Lung (tissue), 17 donors: ENCODE measurements at places on chromosomes 2 and 18. TPM values are rescaled to one million over a fixed set of nuclear protein-coding genes. Genes with fewer than 3 reads are reported as not detected.

The DOCK10 gene
- polyA plus RNA-seq = 3.1 TPM

The CRYGD gene
- polyA plus RNA-seq = not detected

The MGAT4A gene
- polyA plus RNA-seq = 16.1 TPM

- no peaks in the 10 kb centered on the region for H3K36me3 ChIP-seq
- peaks cover 6% of the 10 kb centered on the region for H3K4me1 ChIP-seq
- H3K4me3 ChIP-seq = no peak overlapping the region
- no peak overlapping the region for H3K27ac ChIP-seq
- no peak for DNase-seq
Observed at GRCh38 chr2:160664603-160665140, 171.1 kb upstream of the RBMS1 start.

GRCh38 chr2:75698918-75699317, 11.8 kb downstream of the GCFC2 start:
- no peaks in the 10 kb centered on the region for H3K27me3 ChIP-seq
- H3K27ac ChIP-seq = no peak overlapping the region
- no peak for DNase-seq
- no peaks in the 10 kb centered on the region for H3K4me1 ChIP-seq
- H3K36me3 ChIP-seq = peaks cover 11% of the 10 kb centered on the region

DNA sequence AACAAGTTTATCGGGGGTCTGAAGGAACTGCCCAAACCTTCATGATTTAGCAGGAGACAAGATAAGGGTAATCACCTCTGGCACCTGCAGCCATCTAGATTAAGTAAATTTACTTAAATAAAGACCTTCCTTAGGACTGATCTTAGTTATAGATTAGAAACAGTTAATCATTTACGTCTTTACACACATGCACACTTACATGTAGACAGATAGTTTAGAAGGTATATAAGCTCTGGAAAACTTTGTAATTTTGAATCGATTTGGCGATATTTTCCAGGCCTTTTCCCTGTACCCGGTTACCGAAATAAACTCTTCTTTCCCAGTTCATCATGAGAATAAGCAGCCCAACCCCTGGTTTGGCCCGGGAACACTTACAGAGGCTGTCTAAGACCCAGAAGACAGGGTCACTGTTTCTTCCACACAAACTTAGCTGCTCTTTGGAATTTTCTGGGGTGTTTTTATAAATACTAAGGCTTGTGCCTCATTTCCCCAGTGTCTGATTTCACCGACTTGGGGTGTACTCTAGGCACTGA, 560 bp upstream of the SKA1 start:
- no peaks in the 10 kb centered on the region for H3K36me3 ChIP-seq
- peak overlapping the region; percentile 37 for H3K4me3 ChIP-seq
- peak overlapping the region; percentile 89 for H3K27ac ChIP-seq
- DNase-seq = peak; percentile 23

GRCh38 chr2:20544153-20544747, 97.4 kb downstream of the RHOB start:
- no peak overlapping the region for H3K4me3 ChIP-seq
- no peak overlapping the region for H3K27ac ChIP-seq
- no peaks in the 10 kb centered on the region for H3K27me3 ChIP-seq
- H3K36me3 ChIP-seq = no peaks in the 10 kb centered on the region

- H3K4me1 ChIP-seq = no peaks in the 10 kb centered on the region
- H3K36me3 ChIP-seq = no peaks in the 10 kb centered on the region
- no peak overlapping the region for H3K27ac ChIP-seq
- no peak for DNase-seq
- H3K4me3 ChIP-seq = no peak overlapping the region
- H3K27me3 ChIP-seq = peaks cover 5% of the 10 kb centered on the region
Observed at GRCh38 chr18:49924293-49924983, 111.1 kb upstream of the ACAA2 start.

DNA sequence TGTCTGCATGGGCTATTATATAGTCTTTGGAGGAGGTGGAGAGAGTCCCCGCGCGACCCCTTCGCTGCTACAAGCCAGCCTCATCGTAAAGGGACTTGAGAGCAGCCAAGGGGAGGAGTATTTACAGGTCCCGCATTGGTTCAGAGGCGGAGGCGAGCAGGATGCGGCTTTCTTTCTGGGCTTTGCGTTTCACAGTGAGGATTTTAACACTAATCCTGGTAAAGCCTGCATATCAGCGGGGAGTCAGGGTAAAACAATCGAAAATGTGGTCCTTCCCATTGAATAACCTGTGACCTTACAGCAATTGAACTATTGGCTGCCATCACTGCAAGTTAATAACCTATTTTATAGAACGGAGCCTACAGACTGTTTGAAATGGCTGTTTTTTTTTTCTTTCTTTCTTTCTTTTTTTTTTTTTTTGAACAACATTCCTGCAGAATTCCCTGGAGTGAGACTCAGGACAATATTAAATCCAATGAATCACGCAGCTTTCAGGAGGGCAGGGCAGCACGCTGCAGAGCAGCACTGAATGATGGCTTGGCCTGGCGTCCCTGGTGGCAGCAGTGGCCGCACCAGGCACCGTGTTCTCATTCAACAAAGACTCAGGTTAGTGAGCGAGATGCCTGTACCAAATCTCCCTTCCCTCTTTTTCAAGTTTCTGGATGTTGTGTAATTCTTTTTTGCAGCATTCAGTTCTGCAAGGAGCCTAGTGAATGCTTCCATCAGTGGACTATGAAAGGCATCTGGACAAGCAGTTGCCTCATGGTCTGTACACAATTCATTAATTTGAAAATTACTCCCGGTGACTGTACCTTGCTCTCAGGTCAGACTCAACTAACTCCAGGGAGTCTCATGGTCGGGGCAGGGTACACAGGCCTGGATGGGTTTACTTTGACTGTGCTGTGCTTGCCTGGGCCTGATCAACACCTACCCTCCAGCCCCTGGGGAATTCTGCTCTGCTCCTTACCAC, 19.8 kb downstream of the SMIM21 start:
- no peak overlapping the region for H3K27ac ChIP-seq
- H3K4me1 ChIP-seq = no peaks in the 10 kb centered on the region
- no peaks in the 10 kb centered on the region for H3K27me3 ChIP-seq
- no peak overlapping the region for H3K4me3 ChIP-seq
- no peaks in the 10 kb centered on the region for H3K36me3 ChIP-seq

The EMILIN2 gene
- 13.5 TPM for polyA plus RNA-seq

DNA sequence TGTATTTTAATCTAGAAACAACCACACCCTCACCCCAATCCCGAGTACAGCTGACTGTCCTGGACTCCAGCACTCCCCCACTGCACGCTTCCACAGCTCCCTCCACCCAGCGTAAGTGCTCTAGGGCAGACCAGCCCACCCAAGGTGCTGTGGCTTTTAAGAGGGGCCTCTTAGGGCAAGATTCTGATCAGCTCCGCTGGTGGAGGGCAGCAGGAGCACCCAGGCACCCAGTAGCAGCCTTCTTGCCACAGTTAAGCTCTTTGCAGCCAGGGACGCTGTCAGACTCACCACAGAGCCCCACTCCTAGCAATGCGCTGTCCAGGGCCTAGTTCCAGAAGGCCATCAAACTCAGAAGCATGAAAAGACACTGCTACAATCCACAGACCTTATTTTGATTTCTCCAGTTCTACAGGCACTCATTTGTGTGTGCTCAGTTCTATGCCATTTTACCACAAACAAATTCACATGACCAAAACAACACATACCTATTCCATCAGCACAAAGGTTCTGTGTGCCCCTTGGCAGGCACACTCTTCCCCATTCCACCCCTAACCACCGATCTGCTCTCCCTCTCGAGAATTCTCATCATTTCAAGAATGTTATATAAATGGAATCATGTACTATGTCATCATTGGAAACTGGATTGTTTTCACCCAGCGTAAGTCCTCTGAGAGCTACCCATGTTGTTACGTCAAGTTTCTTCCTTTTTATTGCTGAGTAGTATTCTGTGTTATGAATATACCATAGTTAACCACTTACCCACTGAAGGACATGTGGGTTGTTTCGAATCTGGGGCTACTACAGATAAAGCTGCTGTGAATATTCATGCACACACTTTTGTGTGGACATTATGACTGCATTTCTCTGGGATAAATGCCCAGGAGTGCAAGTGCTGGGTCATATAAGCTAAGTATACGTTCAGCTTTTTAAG, 40.4 kb downstream of the PTPN2 start:
- no peaks in the 10 kb centered on the region for H3K36me3 ChIP-seq
- peak overlapping the region; percentile 1 for H3K27ac ChIP-seq
- no peaks in the 10 kb centered on the region for H3K4me1 ChIP-seq

DNA sequence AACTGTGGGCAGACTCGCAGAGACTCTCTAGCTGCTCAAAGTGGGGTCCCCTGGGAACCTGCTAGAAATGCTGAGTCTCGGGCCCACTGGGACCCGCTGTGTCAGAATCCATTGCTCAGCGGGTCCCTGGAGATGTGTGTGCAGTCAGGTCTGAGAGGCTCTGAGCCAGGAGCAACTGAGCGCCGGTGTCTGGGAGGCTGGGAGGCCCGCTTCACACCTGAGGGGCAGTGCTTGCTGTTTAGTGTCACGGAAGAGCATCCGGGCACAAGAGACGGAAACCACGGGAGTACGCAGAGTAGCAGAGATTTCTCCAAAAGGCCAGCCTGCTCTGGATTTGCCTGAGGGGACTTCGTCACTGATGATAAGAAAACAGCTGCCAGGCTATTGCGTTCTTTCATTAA, 70.1 kb downstream of the EDAR start:
- H3K4me1 ChIP-seq = peaks cover 23% of the 10 kb centered on the region
- no peak overlapping the region for H3K27ac ChIP-seq
- DNase-seq = no peak
- H3K27me3 ChIP-seq = no peaks in the 10 kb centered on the region
- no peaks in the 10 kb centered on the region for H3K36me3 ChIP-seq

DNA sequence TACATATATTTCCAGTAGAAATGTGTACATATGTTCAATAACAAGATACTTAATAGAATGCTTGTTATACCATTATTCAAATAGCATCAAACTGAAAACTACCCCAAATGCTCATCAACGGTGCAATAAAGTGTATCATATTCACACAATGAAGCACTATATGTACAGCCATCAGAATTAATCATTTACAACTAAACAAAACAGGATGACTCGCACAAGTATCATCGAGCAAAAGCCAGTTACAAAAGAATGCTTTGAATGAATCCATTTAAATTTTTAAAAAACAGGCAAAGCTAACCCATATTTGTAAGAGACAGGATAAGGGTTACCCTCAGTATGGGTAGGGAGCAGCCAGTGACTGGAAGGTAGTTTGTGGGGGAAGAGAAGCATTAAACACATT, 132.8 kb upstream of the PDE1A start:
- DNase-seq = no peak
- H3K27me3 ChIP-seq = no peaks in the 10 kb centered on the region
- H3K4me3 ChIP-seq = no peak overlapping the region

The CPO gene
- 0.07 TPM for polyA plus RNA-seq

The CHRND gene
- polyA plus RNA-seq = not detected

The SAG gene
- 0.03 TPM for polyA plus RNA-seq

The RTKN gene
- polyA plus RNA-seq = 21.9 TPM

- no peak for DNase-seq
- no peak overlapping the region for H3K4me3 ChIP-seq
- H3K4me1 ChIP-seq = no peaks in the 10 kb centered on the region
Observed at GRCh38 chr2:19529677-19530076, 171.3 kb upstream of the OSR1 start.

DNA sequence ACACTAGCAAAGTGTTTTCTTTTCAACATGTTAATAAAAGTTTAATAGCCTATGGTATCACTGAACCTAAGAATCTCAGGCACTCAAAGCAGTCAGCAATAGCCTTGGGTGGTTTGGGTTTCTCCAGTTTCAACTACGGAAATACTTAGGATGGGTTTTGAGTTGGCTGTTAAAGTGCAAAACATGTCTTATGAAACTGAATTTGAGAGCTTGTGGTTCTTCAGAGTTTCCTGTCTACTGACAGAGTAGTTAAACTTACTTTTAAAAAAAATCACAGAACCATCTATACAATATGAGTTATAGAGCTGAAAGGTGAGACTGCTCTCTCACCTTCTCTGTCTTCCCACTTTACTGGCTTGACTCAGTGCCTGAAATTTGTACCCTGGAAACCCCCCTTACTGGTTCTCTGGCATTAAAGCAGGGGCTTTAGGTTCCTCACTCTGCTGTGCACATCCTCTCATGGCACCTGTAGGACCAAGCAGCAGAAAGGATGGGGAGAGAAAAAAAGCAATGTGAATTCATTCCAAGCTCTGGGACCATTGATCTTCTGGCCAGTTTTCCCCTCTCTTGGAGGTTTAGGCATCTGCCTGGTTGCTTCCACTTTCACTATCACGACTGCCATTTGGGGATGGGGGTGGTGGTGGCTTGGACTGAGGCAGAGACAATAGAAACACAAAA, 18.1 kb downstream of the CCDC141 start:
- no peak overlapping the region for H3K4me3 ChIP-seq
- H3K4me1 ChIP-seq = no peaks in the 10 kb centered on the region
- peak; percentile 20 for DNase-seq
- H3K27ac ChIP-seq = no peak overlapping the region

DNA sequence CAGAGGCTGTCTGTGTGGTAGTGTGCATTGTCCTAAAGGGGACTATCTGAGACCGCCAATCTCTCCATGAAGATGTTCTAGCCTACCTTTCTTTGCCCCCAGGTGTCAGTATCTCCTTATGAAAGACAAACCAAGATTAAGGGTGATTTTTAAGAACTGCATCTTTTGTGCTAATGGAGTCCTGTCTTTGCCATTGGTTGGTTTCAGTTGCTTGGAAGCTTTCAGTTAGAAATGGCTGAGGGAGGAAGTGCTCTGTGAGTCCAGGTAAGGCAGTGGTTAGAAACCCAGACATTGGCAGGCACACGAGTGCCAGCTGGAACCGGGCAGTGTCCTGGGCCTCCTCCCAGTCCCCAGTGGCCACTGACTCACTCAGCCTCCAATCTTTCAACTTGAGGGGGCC, 111.3 kb downstream of the DOCK10 start:
- no peak for DNase-seq
- no peaks in the 10 kb centered on the region for H3K36me3 ChIP-seq
- no peak overlapping the region for H3K4me3 ChIP-seq
- H3K4me1 ChIP-seq = peaks cover 37% of the 10 kb centered on the region
- no peaks in the 10 kb centered on the region for H3K27me3 ChIP-seq

GRCh38 chr2:85989288-85989865, 100.6 kb upstream of the ST3GAL5 start:
- no peaks in the 10 kb centered on the region for H3K27me3 ChIP-seq
- H3K36me3 ChIP-seq = no peaks in the 10 kb centered on the region
- peaks cover under 1% of the 10 kb centered on the region for H3K4me1 ChIP-seq
- no peak overlapping the region for H3K27ac ChIP-seq
- DNase-seq = no peak

DNA sequence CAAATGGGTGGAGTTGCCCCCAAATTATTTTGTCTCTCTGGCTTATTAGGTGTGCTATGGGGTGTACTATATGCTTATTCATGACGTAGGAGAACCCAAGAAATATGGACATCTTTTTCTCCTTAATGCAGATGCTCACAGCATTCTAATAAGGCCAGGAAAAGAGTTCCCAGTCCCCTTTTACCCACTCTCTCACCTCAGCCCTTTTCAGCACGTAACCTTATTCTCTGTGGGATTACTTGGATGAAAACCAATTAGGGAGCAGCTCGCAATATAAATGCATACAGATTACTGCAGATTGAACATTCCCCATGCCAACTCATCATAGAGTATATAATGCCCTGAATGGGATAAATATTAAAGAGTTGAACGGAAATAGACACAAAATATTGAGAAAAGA, 891.2 kb upstream of the POU3F3 start:
- no peak for DNase-seq
- no peaks in the 10 kb centered on the region for H3K4me1 ChIP-seq
- no peaks in the 10 kb centered on the region for H3K36me3 ChIP-seq
- H3K27ac ChIP-seq = no peak overlapping the region
